Purkinje cell (primary cell): ENCODE measurements at places on chromosomes 5 and 9. TPM values are rescaled to one million over a fixed set of nuclear protein-coding genes. Genes with fewer than 3 reads are reported as not detected.

The PGM5 gene
- polyA plus RNA-seq = 0.39 and 0.67 TPM in 2 replicates

The IFNA2 gene
- polyA plus RNA-seq = 0.22 TPM in 1 of 2 replicates, not detected in the other

The ANKRD34B gene
- polyA plus RNA-seq = not detected in 2 replicates

The SAXO1 gene
- polyA plus RNA-seq = not detected in 2 replicates

The PDE8B gene
- polyA plus RNA-seq = 11.7 and 21.6 TPM in 2 replicates

The EEIG1 gene
- 1.2 and 4.2 TPM in 2 replicates for polyA plus RNA-seq

The ADAMTS13 gene
- polyA plus RNA-seq = 1.7 and 3.4 TPM in 2 replicates

The DCTN3 gene
- polyA plus RNA-seq = 153 and 180 TPM in 2 replicates

The STPG3 gene
- polyA plus RNA-seq = not detected in 2 replicates

The LCN6 gene
- not detected in 2 replicates for polyA plus RNA-seq

The BRIX1 gene
- 35.4 and 54.0 TPM in 2 replicates for polyA plus RNA-seq

The COL15A1 gene
- 0.04 TPM in 1 of 2 replicates, not detected in the other for polyA plus RNA-seq

The CENPK gene
- 20.2 and 25.0 TPM in 2 replicates for polyA plus RNA-seq

The ADRA1B gene
- polyA plus RNA-seq = not detected in 2 replicates

The SPINK1 gene
- polyA plus RNA-seq = not detected in 2 replicates

The MYOT gene
- 1.7 and 7.7 TPM in 2 replicates for polyA plus RNA-seq

The CTNNAL1 gene
- polyA plus RNA-seq = 9.5 and 12.5 TPM in 2 replicates
